ENCODE measurements at places on chromosomes 4 and X. TPM values are rescaled to one million over a fixed set of nuclear protein-coding genes. Genes with fewer than 3 reads are reported as not detected.

ZDHHC15 gene
- 0.17 TPM for total RNA-seq

DNA sequence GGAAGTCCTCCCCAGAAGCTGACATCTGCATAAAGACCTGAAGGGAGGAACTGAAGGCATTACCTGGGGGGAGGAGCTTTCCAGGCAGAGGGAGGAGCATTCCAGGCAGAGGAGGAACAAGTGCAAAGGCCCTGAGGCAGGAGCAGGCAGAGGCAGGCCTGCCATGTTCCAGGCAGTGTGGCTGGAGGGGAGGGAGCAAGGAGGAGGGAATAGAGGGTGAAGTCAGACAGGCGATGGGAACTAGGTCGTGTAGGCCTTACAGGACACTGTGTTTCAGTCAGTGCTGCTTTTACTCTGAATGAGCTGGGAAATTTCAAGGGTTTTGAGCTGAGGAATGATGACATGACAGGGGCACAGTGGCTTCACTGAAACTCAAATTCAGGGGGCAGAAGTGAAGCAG is 292.7 kb downstream of the BCOR start:
- no peak for DNase-seq

DNA sequence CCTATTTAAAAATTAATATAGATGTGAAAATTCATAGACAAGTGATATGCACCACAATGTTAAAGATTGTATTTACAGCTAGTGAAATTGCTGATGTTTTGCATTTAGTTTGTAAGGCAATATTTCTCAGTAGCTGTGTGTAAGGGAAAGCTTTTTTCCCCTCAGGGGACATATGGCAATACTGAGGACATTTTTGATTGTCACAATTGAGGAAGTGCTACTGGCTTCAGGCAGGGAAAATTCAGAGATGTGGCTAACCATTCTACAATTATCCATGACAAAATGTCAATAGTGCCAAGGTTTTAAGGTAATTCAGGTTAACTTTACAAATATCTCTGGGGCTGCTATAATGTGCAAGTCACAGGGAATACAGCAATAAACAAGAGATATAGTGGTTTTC is 66.1 kb upstream of the IL15 start:
- DNase-seq = no peak

DNA sequence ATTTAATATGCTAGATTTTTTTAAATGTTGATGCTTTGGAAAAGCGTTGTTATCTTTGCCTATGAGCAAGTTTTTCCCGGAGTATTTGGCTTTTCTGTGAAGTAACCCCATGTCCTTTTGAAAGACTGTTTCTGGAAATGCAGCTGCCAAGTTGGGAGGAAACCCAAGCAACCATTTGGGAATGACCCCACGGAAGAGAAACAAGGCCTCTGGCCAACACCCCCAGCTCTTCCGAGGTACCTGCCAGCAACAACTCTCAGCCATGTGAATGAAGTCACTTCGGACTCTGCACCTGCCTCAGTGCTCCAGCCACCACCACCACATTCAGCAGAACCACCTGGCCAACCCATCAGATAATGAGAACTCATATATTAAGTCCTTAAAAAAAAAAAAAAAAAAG is 36.2 kb upstream of the DHRSX start:
- no peak for DNase-seq

DNA sequence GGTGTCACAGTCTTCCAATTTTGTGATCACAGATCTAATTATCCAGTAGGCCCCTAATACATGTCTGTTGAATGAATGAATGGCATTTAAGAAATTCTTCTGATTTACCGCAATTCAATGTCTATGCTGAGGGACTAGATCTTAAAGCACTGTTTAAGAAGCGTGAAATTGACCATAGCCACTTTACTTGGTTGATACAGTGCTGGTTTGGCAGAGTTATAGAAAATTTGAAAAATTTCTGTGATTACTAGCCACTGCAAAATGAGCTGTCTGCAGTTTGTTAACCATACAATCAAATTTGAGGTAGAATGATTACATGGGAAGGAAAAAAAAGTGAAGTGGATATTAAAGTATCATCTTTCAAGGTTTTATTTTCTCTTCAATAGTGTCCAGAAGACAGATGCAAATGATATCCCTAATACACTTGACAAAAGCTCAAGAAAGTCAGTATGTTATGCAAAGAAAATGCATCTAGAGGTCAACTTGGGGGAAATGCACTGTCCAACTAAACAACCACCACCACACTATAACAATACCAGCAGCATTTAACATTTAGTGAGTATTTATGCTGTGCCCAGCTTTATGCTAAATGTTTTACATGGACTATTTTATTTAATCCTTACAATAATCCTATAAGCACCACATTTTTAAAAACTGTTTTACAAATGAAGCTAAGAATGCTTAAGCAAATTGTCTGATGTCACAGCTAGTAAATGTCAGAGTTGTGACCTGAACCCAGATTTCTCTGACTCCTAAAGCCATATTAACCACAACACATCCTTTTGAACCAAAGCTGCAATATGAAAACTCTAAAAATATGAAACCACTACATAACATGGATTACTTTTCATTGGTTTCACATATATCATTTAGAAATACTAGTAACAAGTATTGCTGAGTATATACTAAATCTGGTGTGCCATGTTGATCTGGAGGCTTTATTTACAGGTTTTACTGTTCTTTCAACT is 217.9 kb upstream of the MAB21L2 start:
- DNase-seq = peak; percentile 75

DNA sequence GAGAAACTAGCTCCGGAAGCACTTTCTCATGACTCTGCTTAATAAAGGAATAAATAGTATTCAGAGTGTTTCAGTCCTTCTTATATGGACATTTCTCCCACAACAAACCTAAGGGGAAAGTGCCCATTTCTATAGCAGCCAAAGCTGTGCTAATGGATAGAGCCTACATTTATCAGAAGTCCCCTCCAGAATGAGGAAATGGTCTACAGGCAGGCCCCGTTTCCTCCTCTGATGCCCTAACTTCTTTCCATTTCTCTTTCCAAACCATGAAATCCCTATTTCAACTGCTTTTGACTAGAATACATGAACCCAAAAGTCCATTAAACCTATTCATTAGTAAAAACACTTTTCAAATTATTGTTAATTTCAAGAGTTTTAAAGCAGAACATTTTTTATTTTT is 4.5 kb downstream of the ACSL1 start:
- DNase-seq = no peak
